ENCODE measurements at places on chromosomes 16 and 17. TPM values are rescaled to one million over a fixed set of nuclear protein-coding genes. Genes with fewer than 3 reads are reported as not detected.

The ALOXE3 gene
- total RNA-seq, result 0.29 TPM

The GNGT2 gene
- total RNA-seq, result not detected

The MLST8 gene
- total RNA-seq, result 54.2 TPM

The WNT3 gene
- 2.3 TPM for total RNA-seq

The SLC2A4 gene
- not detected for total RNA-seq

The NGFR gene
- total RNA-seq, result not detected

The TXNDC11 gene
- total RNA-seq, result 43.5 TPM

The CACNG5 gene
- total RNA-seq, result not detected

The OR3A2 gene
- total RNA-seq, result not detected

The ABCC12 gene
- not detected for total RNA-seq

The ASGR1 gene
- total RNA-seq, result 3.5 TPM

The FBXW10B gene
- not detected for total RNA-seq

The KIF18B gene
- 11.2 TPM for total RNA-seq

The MYOCD gene
- under 0.01 TPM for total RNA-seq

The NIP7 gene
- total RNA-seq, result 34.9 TPM

The RAI1 gene
- total RNA-seq, result 10.5 TPM

The GRAP gene
- total RNA-seq, result under 0.01 TPM

The CDH11 gene
- total RNA-seq, result 155 TPM

The KCNH6 gene
- not detected for total RNA-seq

The SCIMP gene
- not detected for total RNA-seq

Data from myometrial cell (primary cell).